ENCODE measurements at places on chromosomes 6 and 20.
A peak's percentile ranks its signal among the peaks of the same experiment; 100 is the strongest.

DNA sequence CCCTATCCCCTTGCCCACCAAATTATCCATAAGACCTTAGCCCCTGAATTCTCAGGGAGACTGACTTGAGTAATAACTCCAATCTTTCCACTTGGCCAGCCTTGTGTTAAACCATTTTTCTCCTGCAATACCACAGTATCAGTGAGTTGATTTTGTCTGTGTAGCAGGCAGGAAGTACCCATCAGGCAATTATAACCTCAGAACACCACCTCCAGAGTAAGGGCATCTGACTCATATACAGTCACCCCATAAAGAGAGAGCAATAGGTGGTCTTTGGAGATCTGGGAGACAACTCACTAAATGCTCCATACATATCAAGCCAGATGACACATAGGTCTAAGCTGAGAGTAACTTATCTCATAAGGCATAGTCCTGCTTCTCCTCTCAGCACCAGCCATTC, 83.7 kb downstream of the FILIP1 start:
- DNase-seq = no peak

DNA sequence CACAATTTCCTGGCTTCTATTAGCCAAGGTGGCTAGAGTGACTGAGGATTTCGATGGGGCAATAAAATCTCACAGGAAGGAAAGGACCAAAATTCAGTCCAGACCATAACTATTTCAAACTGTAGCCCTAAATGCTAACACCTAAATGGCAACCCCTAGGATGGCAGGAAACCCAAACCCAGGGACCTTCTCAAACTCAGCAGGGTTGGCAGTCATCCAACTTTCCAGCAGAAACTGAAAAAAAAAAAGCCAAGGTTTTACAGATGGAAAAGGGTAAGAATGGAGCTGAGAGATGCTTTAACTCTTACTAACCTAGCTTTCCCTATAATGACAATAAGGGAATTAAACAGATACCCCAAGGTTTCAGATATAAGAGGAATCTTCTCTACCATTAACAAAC, 10.5 kb downstream of the IBTK start:
- no peak for DNase-seq

- DNase-seq = no peak
Observed at GRCh38 chr6:25768566-25768965, 14.0 kb downstream of the SLC17A4 start.

GRCh38 chr6:161660666-161661571, 387.1 kb upstream of the AGPAT4 start:
- no peak for DNase-seq

- no peak for DNase-seq
Observed at GRCh38 chr6:130090796-130091195, 72.4 kb downstream of the L3MBTL3 start.

DNA sequence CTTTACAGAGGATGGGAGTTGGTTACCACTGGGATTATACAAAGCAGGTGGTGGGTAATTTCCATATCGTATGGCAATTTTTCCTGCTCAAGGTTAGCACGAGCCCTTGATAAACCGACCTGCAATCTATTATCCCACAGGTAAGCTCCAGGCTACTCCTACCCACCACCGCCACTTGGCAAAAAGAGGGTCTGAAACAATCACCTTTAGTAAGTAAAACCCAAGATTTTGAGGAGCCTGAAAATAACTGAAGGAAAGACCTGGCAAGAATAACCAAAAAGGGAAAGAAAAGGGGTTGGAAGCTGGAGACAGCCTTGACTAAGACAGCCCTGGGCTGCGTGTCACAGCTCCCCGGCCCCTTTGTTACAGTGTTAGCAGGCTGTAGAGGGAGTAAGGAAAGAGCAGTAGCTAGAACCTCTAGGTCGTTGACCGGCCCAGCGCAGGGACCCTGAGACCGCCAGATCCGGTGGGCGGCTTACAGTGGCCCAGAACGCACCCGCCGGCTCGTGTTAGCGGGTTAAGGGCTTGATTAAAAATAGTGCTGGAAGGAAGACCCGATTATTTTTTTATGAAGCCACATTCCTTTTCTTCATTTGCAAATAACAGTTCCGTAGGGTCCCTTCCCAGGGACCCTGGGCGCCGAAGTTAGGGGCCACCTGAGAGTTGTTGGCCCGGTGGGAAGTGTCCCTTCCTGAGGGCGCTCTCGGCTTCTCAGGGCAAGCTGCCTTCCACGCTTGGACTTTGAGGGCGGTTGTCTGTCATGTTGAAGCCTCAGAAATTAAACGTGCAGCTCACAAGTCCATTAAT, 30.5 kb downstream of the TFAP2B start:
- peak; percentile 67 for DNase-seq

DNA sequence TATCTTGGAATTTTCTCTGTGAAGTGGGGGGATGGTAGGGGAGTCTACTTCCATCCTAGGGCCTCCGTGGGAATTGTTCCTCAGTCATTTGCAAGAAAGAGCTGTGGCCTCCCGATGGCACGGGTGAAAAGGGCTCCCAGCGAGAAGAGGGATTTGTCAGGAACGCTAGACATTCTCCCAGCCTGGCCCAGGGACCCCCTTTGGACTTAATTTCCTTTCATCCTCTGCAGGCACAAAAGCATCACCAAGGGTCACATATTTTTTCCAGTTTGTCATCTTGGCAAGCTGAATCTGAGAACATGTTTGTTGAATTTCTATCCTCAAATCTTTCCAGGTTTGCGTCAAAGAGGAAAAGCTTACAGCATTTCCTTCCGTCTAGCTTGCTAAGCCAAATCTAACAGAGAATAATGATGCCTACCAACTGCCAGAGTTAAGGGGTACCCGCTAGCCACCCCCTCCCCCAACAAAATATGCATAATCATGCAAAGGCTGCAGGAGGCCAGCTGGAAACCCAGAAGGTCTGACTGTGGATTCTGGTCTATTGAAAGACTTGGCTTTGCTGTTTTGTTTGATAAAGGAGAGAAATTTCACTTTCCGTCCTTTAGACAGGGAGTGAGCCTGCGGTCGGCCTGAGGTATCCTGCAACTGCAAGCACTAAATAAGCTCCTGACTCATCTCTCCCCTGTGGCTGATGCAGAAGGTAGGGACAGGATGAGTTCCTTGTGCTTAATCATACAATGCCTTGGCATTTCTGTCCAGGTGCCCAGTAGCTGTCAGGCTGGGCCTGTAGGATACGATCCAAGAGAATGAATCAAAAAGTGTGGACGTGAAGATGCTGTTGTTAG, 23.1 kb downstream of the PSMG4 start:
- DNase-seq = peak; percentile 16

DNA sequence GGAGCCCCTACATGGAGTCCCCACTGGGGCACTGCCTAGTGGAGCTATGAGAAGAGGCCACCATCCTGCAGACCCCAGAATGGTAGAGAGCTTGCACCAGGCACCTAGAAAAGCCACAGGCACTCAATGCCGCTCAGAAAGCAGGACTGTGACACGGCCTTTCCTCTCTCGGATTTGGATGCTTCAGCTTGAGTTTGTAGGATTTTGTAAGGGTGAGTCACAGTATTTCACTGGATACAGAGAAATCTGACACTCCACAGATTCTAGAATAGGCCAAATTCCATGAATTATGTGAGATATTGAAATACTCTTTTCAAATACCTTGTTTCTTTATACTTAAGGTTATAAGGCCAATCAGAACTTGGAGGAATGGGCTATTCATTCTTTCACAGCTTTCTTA, 424.5 kb downstream of the HTR1B start:
- no peak for DNase-seq

GRCh38 chr6:114430534-114431124, 87.8 kb upstream of the HS3ST5 start:
- peak; percentile 26 for DNase-seq

DNA sequence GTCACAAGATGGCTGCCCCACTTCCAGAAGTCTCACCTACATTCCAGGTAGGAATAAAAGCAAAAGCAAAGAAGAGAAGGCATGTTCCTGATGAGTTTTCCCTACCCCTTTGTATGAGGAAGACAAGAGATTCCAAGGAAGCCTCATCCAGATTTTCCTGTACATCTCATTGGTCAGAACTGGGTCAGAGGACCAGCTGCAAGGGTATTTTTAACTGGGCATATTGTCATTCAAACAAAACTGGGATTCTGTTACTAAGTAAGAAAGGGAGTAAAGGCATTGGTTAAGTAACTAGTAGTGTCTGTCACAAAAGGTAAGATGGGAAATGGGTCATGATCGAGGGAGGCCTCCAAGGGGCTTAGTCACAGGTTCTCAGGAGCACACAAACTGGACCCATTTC, 28.2 kb upstream of the RIMS4 start:
- no peak for DNase-seq

- no peak for DNase-seq
Observed at GRCh38 chr6:108720827-108721226, 127.4 kb upstream of the ARMC2 start.

- no peak for DNase-seq
Observed at GRCh38 chr20:23149623-23150279, 63.6 kb upstream of the CD93 start.

DNA sequence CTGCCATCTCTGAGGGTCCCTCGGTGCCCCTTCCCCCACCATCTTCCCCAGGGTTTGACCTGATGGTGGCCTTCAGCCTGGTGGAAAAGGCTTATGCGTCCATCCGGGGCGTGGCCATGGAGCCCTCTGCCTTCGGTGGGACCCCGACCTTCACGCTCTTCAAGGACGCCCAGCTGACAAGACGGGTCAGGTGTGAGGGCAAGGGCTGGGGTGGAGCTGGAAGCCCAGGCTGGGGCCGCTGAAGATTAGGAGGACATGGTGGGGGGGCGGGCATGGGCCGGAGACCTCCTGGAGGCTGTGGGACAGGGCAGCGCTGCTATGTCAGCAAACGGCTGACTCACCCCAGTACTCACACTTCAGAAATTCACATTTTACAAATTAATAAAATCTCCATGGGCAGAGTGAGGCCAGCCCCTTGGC, 23.5 kb downstream of the COL20A1 start:
- no peak for DNase-seq

DNA sequence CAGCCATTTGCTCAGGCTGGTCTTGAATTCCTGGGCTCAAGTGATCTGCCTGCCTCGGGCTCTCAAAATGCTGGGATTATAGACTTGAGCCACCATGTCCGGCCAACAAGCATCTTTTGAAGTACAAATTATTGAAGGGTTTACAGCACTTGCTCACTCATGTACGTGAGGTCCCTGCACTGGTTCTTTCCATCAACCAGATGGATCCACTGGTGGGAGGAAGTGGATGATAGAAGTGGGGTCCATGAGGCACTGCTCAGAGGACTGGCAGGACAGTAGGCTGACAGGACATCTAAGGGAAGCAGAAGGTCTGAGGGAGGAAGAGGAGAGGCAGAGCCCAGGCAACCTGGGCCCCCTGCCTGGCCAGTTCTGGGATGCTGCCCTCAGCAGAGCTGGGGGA, 109.2 kb upstream of the NXT1 start:
- no peak for DNase-seq

DNA sequence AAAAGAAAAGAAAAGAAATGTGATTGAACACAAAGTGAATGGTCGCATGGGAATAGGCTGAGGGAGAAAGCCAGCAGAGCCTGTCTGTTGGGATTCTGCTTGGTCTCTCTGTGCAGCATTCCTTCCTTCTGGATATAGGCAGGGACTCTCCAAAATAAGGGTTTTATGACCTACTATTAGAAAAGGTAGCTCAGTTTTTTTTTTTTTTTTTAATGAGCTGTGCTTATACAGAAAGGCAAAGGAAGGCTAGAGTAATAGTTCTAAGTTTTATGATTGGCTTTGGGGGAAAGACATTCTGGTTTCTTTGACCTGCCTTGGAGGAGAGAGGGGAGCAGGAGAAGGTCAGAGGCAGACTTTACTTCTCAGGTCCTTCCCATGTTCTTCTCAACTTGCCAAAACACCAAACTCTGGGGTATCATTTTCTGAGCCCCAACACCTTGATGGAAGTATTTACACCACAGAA, 18.8 kb upstream of the IER3 start:
- peak; percentile 47 for DNase-seq

GRCh38 chr6:34928695-34929094, 39.6 kb downstream of the ANKS1A start:
- no peak for DNase-seq

GRCh38 chr6:53728570-53729194, 63.1 kb upstream of the KLHL31 start:
- DNase-seq = peak; percentile 37

DNA sequence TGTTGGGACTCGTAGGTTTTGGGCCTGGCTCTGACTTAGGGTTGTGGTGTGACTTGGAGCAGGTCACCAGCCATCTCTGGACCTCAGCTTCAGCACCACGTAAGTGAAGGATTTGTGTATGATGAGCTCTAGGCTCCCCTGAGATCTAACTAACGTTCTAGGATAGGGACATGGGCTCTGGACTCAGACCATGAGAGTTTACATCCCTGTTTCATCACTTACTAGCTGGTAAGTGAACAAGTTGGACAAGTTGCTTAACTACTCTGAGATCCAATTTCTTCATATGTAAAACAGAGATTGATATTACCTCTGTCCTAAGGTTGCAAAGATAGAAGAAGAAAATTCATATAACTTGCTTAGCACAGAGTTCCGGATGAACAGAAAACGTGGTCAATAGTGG, 20.3 kb upstream of the PNPLA1 start:
- DNase-seq = no peak

- no peak for DNase-seq
Observed at GRCh38 chr6:130376936-130377335, 11.1 kb downstream of the TMEM200A start.

DNA sequence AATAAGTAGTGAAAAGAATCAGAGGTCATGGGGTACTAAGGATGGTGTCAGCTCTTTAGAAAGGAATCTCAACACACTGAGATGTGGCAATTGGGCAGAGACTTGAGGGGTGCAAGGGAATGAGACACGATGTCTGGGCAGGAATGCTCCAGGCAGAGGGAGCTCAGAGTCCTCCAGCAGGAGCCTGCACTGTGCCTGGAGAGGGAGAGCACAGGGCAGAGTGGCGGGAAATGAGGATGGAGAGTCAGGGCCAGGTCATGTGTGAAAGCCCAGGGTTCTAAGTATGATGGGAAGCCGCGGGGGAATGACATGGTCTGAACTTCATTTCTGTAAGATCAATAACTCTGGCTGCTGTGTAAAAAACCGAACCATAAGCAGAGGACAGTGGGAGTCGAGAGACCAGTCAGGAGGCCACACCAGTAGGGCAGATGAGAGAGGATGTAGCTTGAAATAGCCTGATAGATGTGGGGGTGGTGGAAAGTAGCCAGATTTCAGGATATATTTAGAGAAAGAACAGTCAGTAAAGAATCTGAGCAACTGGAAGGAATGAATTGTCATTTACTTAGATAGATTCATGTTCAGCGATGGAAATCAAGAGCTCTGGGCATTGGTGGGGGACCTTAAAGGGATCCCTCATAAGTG, 133.4 kb upstream of the DTNBP1 start:
- DNase-seq = no peak

DNA sequence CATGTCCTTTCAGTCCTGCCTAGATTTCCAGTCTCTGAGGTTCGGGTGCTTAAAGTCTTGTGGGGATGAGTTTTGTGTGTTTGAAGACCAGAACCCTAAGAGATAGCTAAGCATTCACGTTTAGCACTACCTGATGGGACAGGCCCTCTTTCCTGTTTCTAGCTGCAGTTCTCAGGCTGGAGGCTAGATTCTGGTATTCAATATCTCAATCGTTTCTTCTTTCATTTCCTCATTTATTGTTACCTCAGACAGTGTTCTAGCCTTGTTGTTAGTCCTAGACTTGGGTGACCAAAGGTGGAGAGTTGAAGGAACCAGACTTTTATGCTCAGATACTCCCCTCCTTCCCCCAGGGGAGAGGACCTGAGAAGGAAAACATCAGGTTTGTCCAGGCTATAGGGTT, 16.8 kb downstream of the CEP250 start:
- no peak for DNase-seq

GRCh38 chr6:144110210-144110609, 14.8 kb upstream of the SF3B5 start:
- DNase-seq = no peak
